ENCODE measurements at places on chromosomes 13 and 19.

DNA sequence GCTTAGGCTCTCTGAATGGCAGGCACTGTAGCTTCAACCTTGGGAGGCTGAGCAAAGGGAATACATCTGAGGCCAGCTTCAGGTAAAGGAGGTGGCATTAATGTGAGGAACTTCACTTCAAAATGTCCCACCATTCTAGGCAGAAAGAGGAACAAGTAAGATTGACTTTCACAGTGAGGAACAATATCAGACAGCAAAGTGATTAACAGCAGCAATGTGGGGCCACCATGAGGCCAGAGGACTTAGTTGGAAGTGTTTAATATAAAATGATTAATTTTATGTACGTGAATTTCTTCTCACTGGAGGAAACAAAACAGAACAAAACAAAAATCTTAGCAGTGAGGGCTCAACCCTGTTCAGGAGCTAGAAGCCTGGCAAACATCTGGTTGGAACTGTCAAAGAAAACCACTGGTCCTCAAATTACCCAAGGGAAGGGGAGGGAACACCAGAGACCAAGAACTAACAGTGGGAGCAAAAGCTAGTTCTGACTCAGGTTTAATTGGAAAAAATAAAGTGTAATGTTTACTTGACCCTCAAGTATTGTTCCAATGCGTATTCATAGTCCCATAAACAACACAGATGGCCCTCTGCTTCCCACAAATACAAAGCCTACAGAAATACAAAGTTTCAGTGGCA is 43.9 kb upstream of the FRY start:
- no peak for DNase-seq

DNA sequence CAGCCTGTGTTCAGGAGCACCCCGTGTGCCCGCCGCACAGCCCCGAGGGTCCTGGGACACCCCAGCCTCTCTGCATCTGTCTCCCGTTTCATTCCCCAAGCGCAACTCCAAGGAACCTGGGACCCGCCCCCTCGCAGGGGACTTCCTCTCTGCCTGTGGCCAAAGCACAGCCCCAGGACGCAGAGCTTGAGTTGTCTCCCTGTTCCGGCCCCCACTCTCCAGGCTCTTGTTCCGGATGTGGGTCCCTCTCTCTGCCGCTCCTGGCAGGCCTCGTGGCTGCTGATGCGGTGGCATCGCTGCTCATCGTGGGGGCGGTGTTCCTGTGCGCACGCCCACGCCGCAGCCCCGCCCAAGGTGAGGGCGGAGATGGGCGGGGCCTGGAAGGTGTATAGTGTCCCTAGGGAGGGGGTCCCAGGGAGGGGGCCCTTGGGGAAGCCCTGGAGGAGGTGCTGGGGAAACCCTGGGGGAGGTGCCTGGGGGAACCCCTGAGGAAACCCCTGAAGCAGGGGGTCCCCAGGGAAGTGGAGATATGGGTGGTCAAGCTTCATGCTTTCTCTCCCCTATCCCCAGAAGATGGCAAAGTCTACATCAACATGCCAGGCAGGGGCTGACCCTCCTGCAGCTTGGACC is 1.3 kb downstream of the HCST start:
- DNase-seq: no peak

DNA sequence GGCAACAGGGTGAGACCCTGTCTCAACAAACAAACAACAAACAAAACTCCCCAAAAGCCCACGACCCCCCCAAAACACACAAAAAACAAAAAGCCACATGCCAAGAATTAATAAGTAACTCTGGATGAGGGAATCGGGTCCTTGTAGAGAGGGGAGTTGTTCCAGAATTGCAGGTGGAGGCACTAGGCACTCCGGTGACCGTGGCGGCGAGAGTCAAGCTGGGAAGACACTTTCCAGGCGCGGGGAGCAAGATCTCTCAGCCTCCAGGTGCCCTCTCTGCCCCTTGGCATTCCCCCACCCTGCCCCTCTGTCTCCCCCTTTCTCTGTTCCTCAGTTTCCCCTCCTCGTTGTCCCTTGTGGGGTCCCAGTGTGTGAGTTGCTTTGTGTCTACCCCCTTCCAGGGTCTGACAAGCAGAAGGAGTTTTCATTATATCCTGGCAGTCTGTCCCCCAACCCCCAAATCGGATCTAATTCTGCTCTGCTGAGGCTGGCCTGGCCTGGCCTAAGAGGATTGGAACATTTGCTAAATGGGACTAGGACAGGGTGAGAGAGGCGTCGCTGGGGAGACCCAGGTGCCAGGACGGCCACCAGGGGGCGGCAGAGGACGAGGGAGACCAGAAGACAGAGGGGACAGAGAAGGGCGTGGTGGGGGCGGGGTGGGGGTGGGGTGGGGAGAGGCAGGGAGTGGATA is 8.3 kb upstream of the CRX start:
- no peak for DNase-seq

GRCh38 chr19:16391301-16392055 is 66.9 kb downstream of the KLF2 start:
- DNase-seq: no peak

GRCh38 chr19:38452430-38453366 is 19.2 kb downstream of the RYR1 start:
- no peak for DNase-seq
